ENCODE measurements at places on chromosomes 6 and 20.

DNA sequence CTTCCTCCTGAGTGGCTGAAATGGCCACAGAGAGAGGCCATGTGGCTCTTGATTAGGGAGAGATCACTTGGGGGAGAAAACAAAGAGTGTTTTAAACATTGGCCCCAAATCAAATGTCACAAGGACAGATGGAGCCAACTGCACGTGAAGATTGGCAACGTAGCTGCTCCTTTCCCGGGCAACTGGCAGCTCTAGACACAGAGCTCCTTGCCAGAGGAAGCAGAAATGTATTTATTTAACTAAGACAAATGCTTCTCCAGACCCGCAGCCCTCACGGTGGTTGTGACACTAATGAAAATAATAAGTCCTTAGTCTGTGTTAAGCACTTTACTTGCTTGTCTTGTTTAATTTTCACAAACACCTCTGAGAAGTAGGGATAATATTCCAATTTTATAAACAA, 49.6 kb upstream of the DSN1 start:
- H3K27ac ChIP-seq = no peak overlapping the region
- peaks cover 9% of the 10 kb centered on the region for H3K4me1 ChIP-seq
- H3K4me3 ChIP-seq = no peak overlapping the region
- H3K27me3 ChIP-seq = no peaks in the 10 kb centered on the region
- DNase-seq = no peak

- peaks cover 17% of the 10 kb centered on the region for H3K4me1 ChIP-seq
- H3K27me3 ChIP-seq = peaks cover 8% of the 10 kb centered on the region
- no peak overlapping the region for H3K4me3 ChIP-seq
- no peaks in the 10 kb centered on the region for H3K36me3 ChIP-seq
- DNase-seq = peak; percentile 35
Measured at GRCh38 chr20:24783631-24784492, 165.2 kb upstream of the CST7 start.

- peaks cover 10% of the 10 kb centered on the region for H3K4me1 ChIP-seq
- H3K36me3 ChIP-seq = no peaks in the 10 kb centered on the region
- H3K27ac ChIP-seq = no peak overlapping the region
- no peak overlapping the region for H3K4me3 ChIP-seq
- DNase-seq = no peak
- no peaks in the 10 kb centered on the region for H3K27me3 ChIP-seq
Measured at GRCh38 chr6:151683381-151683780, 124.1 kb upstream of the ESR1 start.

DNA sequence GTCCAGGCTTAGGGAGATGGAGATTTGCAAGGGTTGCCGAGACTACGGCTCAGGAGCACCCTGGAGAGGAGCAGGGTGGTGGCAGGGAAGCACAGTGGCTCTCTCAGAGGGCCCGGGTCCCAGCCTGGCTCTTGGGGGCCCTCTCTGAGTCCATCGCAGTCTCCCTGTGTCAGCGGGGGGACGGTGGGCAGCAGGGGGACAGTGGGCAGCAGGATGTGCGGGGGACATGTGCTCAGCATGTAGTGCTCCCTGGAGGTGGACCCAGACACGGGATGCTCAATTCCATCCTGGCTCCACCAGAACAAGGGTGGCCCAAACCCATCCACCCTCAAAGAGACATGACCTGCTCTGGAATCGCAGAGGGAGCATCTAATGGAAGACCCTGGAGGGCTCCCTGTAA, 43.0 kb upstream of the ZBP1 start:
- peak; percentile 34 for DNase-seq
- no peak overlapping the region for H3K4me3 ChIP-seq
- no peaks in the 10 kb centered on the region for H3K4me1 ChIP-seq

GRCh38 chr6:156657296-156657695, 119.9 kb upstream of the ARID1B start:
- no peak for DNase-seq
- H3K27me3 ChIP-seq = no peaks in the 10 kb centered on the region
- no peak overlapping the region for H3K27ac ChIP-seq
- no peaks in the 10 kb centered on the region for H3K36me3 ChIP-seq

GRCh38 chr20:61461461-61461860, 209.4 kb downstream of the CDH4 start:
- H3K36me3 ChIP-seq = no peaks in the 10 kb centered on the region
- no peak for DNase-seq
- peaks cover 13% of the 10 kb centered on the region for H3K27me3 ChIP-seq
- H3K27ac ChIP-seq = no peak overlapping the region

- no peaks in the 10 kb centered on the region for H3K27me3 ChIP-seq
- no peak overlapping the region for H3K4me3 ChIP-seq
- peak; percentile 63 for DNase-seq
- H3K4me1 ChIP-seq = peaks cover 28% of the 10 kb centered on the region
- H3K36me3 ChIP-seq = peaks cover 36% of the 10 kb centered on the region
Measured at GRCh38 chr20:17644451-17644850, 37.6 kb downstream of the RRBP1 start.

DNA sequence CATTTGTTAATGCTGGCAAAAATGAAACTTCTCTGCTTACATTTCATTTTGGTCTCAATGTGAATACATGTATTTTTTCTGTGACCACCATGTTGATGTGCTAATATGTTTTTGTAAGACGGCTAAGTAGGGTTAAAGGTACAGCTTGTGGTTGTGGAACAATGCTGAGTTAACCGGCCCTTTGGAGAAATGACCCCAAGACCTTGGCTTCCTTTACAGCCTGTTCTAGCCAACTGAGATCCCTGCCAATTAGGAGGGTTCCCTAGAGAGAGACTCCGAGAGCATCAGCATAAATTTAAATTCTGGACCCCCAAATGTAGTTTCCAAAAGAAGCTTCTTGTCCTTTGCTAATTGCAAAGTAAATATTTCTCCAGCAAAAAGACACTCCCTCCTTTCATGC, 44.4 kb downstream of the RSPO3 start:
- no peaks in the 10 kb centered on the region for H3K4me1 ChIP-seq
- no peaks in the 10 kb centered on the region for H3K36me3 ChIP-seq
- no peak overlapping the region for H3K4me3 ChIP-seq
- H3K27ac ChIP-seq = no peak overlapping the region
- no peak for DNase-seq
- H3K27me3 ChIP-seq = no peaks in the 10 kb centered on the region

- no peaks in the 10 kb centered on the region for H3K27me3 ChIP-seq
- no peaks in the 10 kb centered on the region for H3K4me1 ChIP-seq
Measured at GRCh38 chr6:97947841-97948240, 664.8 kb upstream of the MMS22L start.

DNA sequence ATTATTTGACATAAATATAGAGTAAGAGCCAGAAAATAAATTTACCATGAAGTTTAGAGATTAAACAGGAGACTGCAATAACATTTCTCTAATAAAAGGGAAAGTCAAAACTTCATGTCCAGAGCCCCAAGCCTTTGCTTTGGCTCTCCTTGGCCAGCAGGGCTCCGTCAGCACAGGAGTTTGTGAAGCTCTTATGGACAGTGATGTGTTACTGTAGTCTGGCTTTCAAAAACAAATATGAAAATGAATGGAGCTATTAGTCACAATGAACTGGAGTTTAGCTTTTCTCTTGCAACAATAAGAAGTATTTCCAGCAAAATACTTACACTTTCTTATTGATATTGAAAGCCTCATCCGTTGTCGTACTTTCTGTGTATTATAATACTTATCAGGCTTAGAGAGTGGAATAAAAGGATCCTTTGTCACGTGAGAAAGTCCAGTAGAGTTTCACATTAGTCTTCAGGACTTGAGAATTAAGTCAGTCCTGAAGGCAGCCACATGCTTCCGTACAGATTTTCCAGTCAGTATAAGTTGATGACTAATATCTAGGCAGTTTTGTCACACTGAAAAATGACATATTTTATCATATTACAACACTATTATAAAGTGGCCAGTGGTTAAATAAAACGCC, 117.0 kb upstream of the PRL start:
- no peaks in the 10 kb centered on the region for H3K27me3 ChIP-seq
- no peak overlapping the region for H3K4me3 ChIP-seq
- no peaks in the 10 kb centered on the region for H3K4me1 ChIP-seq

- no peak overlapping the region for H3K27ac ChIP-seq
- no peak for DNase-seq
- H3K4me1 ChIP-seq = peaks cover 15% of the 10 kb centered on the region
- no peak overlapping the region for H3K4me3 ChIP-seq
- no peaks in the 10 kb centered on the region for H3K36me3 ChIP-seq
Measured at GRCh38 chr6:5175635-5176034, 85.1 kb downstream of the LYRM4 start.

All from upper lobe of right lung (tissue), 1 donor.